ENCODE measurements at places on chromosomes 16 and 17. TPM values are rescaled to one million over a fixed set of nuclear protein-coding genes. Genes with fewer than 3 reads are reported as not detected.

- no peak for DNase-seq
Measured at GRCh38 chr17:55811536-55811935, 60.7 kb downstream of the PCTP start.

GRCh38 chr16:25692742-25693508, 1.2 kb downstream of the HS3ST4 start:
- DNase-seq: no peak

DNA sequence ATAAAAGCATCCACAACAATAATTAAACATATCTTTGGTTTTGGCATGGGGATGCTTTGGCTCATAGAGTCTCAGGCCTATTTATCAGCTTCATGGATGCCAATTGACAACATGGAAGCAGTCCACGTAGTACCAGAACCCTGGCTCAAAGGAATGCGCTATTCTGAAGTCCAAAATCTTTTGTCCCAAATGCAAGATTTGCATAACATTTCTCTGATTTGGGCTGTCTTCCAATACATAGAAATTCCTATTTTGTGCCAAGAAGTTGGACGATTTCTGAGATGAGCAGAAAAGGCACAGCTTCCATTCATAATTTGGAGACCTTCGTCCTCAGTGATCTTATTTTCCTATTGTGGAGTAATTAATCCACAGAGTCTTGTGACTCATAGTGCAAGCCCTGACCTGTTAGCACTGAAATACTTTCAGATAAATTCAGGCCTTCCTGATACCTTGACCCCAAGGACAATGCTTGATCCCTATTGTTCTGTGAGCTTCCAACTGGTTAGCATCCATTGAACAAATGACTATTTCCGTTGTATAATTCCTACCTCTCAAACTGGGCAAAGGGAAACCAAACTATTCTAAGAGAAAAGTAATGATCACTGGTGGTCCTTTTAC, 78.4 kb upstream of the CDH11 start:
- no peak for DNase-seq

DNA sequence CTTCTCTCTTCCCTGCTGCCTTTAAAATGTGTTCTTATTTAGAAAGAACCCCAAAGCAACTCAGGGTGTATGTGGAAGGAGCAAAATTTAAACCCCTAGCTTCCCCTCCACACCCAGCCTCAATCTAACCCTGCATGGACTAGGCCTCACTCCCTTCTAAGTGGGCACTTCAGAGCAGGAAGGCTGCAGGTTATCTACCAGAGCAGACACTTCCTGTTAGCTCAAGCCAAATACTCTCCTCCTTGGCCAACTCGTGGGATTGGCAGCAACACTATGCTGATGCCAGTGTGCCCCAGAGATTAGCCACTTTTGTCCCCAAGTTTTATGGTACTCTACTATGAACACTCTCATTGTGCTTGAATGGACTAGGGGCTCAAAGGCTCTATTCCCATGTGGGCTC, 35.6 kb downstream of the CCDC42 start:
- DNase-seq: no peak

DNA sequence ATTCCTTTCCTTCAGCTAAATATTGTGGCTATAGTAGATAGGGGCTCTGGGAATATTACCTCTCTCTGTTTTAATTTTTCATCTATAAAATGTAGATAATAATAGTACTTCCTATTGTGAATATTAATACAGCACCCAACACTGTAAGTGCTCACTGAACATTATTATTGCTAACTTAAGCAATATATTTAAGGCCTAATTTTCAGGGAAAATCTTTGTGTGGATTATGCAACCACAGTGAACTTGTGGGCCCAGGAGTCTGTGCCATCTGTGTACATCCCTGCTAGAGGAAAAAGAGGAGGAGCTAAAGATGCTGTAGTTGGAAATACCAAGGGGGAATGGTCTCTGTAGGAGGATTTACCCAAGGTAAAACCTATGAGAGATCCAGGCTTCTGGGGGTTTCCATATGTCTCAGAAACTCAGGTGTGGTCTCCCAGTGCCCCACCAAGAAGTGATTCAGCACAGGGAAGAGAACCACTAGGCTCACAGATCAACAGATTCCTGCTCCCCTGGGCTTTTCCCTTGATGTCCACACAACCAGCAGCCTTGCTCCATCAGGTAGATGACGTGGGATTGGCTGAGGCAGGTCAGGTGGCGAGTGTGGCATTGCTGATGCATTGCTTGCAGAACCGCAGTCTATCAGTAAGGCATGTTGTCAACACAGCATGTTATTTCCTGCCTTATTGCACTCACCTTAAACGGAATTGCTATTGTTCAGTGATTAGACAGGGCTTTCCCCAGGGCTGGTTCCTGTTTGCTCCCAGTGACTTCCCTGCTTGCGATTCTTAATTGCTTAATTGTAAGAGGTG, 1.6 kb upstream of the N4BP1 start:
- DNase-seq: peak; percentile 83

- peak; percentile 58 for DNase-seq
Measured at GRCh38 chr17:75087558-75088453, at the start of gene SLC16A5. TSS of gene SLC16A5 (plus strand) at chr17:75087954. CDS start at chr17:75093637, 5,683 bp downstream.

GRCh38 chr17:76586741-76587487, 1.3 kb upstream of the ST6GALNAC2 start:
- DNase-seq: no peak

GRCh38 chr16:85943711-85944110, 44.7 kb downstream of the IRF8 start:
- DNase-seq: no peak

GRCh38 chr16:84851192-84852127, 31.7 kb downstream of the CRISPLD2 start:
- DNase-seq: no peak

GRCh38 chr17:1398931-1399678, 917 bp downstream of the YWHAE start:
- DNase-seq: peak; percentile 23

DNA sequence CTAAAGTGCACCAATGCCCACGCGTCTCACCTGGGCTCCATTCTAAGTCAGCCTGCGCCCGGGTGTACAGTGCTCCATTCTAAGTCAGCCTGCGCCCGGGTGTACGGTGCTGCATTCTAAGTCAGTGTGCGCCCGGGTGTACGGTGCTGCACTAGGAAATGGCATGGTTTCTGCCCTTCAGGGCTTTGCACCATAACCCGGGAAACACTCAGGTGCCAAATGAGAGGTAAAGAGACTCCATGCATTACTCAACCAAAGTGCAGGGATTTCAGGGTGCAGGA, 29.2 kb upstream of the FASN start:
- no peak for DNase-seq

DNA sequence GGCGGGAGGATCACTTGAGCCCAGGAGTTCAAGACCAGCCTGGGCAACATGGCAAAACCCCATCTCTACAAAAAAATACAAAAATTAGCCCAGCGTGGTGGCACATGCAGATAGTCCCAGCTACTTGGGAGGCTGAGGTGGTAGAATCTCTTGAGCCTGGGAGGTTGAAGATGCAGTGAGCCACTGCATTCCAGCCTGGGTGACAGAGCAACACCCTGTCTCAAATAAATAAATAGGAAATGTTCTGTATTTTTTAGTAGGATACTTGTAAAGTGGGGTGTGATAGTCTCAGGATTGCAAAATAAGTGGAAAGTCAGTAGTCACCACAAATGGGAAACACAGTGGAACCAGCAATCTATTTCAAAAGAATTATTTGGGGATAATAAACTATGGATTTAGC, 4.0 kb downstream of the RSPRY1 start:
- no peak for DNase-seq

- no peak for DNase-seq
Measured at GRCh38 chr17:3993493-3994220, 29.4 kb upstream of the ATP2A3 start.

GRCh38 chr17:37797206-37797605, 52.3 kb upstream of the HNF1B start:
- no peak for DNase-seq

GRCh38 chr17:59561042-59561441, 4.4 kb upstream of the DHX40 start:
- DNase-seq: peak; percentile 11

DNA sequence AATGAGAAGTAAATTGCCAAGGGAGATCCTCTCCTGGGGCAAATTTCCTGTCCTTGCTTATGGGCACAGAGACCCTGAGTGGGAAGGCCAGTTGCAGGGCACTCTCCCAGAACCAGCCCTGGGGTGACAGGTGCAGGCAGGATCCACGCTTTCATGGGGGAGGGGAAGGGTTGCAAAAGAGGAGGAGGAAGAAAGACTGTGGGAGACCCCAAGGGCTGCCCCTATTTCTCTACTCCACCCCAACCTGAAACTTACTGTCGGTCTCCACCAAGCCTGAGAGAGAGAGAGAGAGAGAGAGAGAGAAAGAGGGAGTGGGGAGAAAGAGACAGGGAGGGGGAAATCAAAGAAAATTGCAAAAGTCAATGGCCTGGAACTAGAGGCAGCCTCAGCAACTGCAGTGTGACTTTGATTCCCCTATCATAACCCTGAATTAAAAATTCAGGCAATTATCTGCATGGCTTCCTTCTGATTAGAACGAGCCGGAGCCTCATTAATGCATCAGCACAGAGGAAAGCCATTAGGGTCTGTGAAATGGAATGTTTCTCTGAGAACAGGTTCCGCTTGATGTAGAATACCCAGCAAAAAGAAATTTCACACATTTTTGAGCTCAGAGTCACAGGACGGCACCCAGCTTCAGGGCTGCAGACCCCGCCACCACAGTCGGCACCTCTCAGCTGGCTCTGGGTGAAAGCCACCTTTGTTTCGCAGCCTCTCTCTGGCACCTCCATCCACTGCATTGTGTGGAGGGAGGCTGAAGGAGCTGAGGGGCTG, 45.1 kb upstream of the HNF1B start:
- DNase-seq: no peak

GRCh38 chr16:50282010-50282538, 15.7 kb downstream of the ADCY7 start:
- DNase-seq: peak; percentile 62

DNA sequence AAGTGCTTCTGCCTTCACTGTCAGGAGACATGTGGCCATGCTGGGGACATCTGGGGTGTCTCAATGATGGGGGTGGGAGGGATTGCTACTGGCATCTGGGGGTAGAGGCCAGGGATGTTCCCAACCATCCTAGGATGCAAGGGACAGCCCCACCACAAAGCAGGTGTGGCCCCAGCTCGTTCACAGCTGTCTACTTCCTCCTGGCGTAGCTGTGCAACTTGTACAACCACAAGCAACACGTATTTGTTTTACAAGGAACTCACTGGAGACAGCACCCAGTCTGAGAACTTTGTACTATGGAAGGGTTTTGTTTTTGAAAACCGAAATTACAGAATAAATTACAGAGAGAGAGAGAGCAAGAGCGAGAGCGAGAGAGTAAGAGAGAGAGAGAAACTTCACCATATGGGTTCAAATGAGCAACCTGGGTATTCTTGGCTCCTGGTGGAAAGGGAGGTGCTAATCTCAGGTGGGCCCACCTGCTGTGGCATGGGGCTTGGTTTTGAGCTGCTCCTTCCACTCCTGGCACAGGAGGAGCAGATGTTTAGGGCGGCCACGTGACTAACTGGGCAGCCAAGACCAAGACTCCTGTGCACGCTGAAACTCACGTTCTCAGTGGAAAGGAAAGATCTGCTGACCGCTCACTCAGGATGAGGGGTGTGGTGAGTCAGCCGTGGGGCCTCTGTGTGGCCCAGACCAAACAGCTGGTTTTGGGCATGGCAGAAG, 17.5 kb upstream of the TNFRSF13B start:
- DNase-seq: peak; percentile 37

GRCh38 chr17:2406271-2406902, 5.5 kb upstream of the MNT start:
- DNase-seq: no peak

- DNase-seq: no peak
Measured at GRCh38 chr16:68342620-68343019, 31.8 kb downstream of the PRMT7 start.

DNA sequence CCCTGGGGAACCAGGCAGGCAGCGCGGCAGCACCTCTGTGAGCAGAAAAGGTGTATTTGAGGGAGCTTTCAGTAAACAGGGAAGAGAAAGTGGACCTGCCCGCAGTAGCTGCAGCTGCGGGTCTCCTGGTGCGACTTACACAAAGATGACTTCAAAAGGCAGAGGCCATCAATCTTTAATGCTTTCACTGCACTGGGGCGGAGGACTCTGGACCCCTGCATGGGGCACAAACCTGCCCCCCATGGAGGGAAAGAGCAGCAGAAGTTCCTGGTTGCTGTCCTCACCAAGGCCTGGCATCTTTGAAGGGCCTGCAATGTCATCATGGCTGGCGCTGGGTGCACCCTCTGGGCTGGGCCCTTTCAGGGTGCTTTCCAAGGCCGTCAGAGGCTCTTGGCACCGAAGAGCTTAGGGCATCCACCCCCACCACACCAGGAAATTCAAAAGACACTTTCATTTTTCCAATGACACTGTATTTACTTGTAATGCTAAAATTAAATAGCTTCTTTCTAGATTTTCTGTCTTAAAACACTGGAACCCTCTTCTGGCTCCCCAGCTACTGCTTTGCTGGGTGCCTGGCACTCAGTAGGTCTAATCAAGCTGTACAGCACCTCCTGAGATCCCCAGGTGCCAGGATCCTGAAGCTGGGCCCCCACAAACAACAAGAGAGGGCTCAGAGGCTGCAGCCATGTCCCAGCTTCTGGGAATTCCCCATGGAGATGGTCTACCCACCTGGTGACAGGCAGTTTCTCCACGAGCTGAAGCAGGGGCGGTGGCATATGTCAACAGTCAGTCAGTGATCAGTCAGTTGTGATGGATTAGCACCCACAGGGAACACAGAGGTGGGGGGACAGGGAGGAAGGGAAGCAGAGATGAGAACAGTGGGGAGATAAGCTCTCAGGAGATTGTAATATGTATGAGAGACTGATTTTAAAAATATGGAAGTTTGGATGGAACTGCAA, 2.1 kb upstream of the CACNG1 start:
- DNase-seq: no peak

DNA sequence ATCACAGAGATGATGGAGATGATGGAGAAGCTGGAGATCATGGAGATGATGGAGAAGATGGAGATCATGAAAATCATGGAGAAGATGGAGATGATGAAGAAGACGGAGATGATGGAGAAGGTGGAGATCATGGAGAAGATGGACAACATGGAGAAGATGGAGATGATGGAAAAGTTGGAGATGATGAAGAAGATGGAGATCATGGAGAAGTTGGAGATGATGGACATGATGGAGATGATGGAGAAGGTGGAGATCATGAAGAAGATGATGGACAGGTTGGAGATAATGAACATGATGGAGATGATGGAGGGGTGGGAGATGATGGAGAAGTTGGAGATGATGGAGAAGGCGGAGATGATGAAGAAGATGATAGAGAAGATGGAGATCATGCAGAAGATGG, 34.5 kb downstream of the RBFOX3 start:
- DNase-seq: no peak

- DNase-seq: no peak
Measured at GRCh38 chr16:63613701-63614100, 1508.2 kb downstream of the CDH11 start.

Gene CALB2
- not detected for polyA plus RNA-seq

Gene PRSS33
- not detected for polyA plus RNA-seq

Gene KRTAP16-1
- not detected for polyA plus RNA-seq

Gene SOX8
- polyA plus RNA-seq: 0.47 TPM

Gene ZP2
- not detected for polyA plus RNA-seq

Gene TEKT1
- polyA plus RNA-seq: not detected

Gene RAB11FIP4
- 8.3 TPM for polyA plus RNA-seq

Gene TP53TG3B
- not detected for polyA plus RNA-seq

Gene KRT12
- not detected for polyA plus RNA-seq

Gene PNPO
- 23.4 TPM for polyA plus RNA-seq
